PC-9 (cell line): ENCODE measurements at places on chromosomes 11 and 22.

- DNase-seq: no peak
Observed at GRCh38 chr22:33896154-33896553, 24.1 kb downstream of the LARGE1 start.

DNA sequence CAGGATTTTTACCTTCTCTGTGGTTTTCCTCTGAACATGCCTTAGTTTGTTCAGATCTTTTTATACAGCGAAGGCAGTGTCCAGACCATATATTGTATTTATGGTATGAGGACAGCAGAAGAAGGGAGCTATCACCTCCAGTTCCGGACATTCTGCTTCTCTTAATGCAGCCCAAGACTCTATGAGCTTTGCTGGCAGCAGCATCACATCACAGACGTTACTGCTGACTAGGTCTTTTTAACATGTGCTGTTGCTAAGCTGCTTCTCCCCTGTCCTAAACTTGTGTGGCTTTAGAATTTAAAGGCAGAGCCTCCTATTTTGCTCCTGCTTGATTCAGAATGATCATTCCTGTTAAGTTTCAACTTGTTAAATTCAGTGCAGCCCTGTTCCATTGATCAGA, 13.4 kb downstream of the MICAL2 start:
- no peak for DNase-seq

DNA sequence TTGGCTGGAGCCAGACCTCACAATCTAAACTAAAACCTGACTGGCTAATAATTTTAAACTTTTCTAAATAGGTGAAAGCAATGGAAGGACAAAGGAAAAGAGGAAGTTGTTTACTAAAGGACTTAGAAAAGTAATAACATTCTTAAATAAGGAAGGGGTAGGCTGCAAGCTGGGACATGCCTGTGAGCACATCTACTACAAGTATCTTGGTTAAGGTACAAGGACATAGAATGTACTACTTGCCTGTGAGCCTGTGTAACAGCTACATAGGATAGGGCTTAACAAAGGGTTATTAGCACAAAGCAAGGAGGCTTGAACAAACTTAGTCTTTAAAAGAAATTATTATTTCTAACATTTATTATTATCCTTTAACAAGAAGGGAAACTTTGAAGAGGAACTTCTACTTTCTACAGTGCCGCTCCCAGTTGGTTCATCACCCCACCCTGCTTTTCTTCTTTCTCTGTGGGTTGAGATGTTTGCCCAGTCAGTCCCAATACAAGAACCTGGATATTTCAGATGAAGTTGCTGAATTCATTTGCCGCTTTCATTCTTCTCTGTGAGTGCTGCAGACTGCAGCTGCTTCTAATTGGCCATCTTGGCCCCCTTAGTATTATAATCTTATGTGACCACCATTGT, 87.5 kb downstream of the PRMT3 start:
- DNase-seq: no peak

GRCh38 chr22:27032091-27032761, 374.8 kb downstream of the MIAT start:
- no peak for DNase-seq

- no peak for DNase-seq
Observed at GRCh38 chr11:729492-730074, 17.7 kb upstream of the TALDO1 start.

DNA sequence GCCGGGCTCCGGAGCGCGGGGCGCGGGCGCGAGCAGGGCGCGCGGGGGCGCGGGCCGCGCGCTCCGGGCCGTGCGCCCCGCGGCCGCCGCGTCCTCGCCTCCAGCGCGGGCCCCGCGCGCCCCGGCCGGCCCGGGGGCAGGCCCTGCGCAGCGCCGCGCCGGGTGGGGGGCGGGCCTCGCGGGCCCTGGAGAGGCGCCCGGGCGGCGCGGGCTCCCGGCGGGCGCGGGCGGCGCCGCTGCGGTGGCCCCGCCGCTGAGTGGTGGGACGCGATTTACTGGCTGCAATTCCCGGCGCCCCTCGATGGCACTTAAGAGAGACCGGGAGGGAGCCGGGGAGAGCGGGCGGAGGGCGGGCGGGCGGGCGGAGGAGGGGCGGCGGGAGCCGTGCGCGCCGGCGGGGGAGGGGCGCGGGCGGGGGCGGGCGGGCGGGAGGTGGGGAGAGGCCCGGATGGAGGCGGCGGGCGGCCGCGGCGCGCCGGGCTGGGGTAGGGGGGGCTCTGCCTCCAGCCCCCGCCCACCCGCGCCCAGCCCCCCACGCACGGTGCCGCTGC, 73.2 kb upstream of the TCF20 start:
- DNase-seq: peak; percentile 23

GRCh38 chr11:120034881-120035630, 102.9 kb downstream of the TRIM29 start:
- DNase-seq: no peak

DNA sequence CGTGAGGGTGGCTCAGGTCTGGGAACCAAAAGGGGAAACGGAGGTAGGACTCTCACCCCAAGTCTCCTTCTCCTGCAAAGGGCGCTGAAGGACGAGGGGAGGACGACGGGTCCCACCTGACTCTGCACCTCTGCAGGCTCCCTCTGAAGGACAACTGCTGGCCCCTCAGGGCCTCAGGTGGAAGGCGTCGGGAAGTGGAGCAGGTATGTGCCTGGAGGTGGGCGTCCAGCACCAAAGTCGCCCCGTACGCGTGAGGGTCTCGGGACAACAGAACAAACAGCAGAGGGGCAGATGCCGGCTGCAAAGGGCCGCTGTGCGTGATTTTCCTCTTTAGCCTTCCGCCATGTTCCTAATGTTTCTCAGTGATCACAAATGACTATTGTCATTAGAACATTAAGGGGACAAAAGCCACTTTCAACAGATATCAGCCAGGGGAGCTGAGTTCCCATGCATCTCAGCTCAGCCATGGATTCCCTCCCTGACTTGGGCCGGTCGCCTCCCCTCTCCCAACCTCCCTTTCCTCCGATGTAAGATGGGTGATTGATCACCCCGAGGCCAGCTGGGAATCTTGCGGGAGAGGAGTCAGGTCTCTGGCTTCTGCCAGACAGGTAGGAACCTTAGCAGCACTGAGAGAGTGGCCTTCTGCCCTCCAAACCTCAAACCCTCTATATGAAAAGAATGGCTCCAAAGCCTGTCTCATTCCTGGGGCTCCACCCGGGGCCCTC, 836 bp downstream of the SLC16A8 start:
- no peak for DNase-seq

DNA sequence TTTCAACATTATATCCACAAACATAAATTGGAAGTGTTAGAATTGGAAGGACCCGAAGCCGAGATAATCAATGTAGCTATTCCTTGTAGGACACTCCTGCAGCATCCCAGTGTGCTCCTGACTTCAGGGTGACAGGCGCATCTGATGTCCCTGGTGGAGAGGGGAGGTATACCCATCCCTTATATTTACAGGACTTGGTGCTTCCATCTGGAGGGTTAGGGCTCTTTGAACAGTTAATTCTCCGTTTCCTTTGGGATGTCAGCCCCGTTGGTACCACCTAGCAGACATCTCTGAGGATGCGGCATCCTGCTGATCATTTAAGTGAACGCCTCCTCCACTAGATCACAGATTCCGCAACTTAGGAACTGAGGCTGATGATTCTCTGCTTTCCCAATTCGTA, 451.3 kb downstream of the OPCML start:
- DNase-seq: no peak

DNA sequence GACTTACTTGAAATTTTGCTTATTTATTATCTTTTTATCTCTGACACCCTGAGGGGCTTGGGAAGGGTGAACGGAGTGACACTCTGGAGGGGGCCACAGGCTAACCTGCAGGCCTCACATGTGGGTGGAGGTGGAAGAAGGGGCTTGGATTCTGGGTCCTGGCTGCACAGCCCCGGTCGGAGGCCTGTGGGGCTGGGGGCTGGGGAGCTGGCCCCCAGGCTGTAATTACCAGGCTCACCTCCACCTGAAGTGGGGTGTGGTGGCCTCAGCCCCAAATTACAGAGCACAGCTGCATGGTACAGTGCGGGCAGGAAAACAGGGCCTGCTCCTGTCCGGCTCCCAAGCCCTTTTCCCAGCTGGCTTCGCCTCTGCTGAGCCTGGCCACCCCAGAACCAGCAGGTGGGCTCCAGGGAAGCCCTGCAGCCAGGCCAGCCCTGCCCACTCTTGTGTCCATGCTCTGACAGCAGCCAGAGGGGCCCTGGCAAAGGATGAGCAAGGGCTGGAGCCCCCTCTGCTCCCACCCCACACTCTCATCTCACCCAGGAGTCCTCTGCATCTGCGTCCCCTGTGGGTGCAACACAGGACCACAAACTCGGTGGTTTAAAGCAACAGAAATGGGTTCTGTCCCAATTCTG, 48.0 kb downstream of the IGF2 start:
- DNase-seq: no peak

GRCh38 chr22:20787746-20788626, 14.1 kb downstream of the SERPIND1 start:
- no peak for DNase-seq
